ENCODE measurements at places on chromosomes 1 and 21.

GRCh38 chr1:208597571-208597970 lies 353.4 kb upstream of the PLXNA2 start:
- no peak for DNase-seq

GRCh38 chr1:94227624-94228023 lies 9.8 kb downstream of the ARHGAP29 start:
- DNase-seq: no peak

DNA sequence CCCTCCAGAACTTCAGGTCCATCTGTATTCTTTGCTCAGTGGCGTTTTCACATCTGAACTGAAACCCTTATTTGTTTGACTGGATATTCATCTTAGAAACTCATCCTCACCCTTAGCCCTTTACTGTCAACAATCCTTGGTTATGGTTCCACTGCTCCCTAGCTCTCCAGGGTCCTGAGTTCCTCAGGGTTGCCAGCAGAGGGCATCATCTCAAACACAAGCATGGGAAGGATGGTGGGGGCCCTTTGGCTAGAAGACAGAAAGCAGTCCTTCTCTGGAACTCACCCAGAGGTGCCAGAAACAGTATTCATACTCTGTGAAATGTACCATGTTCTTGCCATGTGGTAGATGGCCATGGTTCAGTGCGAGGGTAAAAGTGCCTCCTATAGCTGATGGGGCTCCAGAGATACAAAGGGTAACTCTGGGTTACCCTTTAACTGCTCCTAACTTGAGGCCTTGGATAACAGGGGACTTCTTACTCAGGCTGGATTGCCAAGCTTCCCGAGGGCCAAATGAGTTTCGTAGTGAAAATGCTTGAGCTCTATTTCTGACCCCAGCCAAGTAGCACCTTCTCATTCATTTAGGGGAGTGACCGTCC lies 11.3 kb downstream of the NCSTN start:
- no peak for DNase-seq

DNA sequence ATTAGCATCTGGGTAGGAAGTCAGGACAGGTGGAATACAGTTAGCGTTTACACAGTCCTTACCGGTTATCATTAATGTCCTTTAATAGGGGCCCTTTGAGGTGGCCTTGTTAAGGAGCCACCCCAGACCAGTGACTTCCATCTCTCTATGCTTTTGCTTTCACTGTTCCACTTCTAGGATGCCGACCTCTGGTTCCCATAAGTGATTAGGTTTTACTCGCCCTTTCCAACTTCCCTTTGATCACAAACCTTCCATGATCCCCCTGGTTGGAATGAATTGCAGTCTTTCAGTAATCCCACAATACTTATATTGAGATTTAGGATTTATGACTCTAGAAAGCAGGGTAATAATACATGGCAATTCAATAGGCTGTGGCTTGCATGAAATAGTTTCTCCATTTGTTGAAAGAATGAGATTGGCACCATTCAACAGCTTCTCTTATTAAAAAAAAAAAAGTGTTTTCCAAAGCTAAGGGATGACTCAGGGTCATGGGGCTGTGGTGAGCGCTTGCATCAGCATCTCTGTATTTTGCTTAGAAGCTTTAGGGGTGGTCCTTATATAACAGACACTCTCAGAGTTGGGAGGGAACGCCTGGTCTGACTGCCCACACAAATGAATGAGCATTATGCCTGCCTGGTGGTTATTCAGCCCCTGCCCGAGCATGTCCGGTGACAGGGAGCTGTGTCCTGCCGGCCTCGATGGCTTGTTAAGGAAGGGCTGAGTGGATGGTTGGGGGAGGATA lies 110.5 kb downstream of the CNIH3 start:
- DNase-seq: no peak

- no peak for DNase-seq
These were observed 82.0 kb upstream of the ESRRG start for GRCh38 chr1:216805233-216805632.

GRCh38 chr21:26588446-26588845 lies 15.4 kb upstream of the CYYR1 start:
- DNase-seq: no peak

GRCh38 chr1:17377325-17377953 lies 5.4 kb downstream of the PADI6 start:
- no peak for DNase-seq

- no peak for DNase-seq
These were observed 67.0 kb downstream of the CACHD1 start for GRCh38 chr1:64536836-64537490.

DNA sequence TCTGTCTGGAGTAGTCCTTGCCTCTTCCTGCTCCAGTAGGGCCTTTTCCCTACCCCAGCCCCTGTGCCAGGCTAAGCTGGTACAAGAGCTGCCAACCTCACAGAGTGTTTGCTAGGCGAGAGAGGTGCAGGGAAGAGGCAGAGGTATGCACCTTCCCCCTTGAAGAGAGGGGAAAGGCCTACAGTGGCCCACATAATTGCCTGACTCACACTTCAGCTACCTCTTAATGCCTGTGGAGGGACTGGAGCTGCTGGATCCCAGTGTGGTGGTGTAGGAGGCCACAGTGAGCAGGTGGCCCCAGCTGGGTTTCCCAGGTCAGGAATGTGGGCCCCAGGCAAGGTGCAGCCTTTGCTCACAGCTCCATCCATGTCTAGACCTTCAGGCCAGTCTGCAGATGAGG lies 3.3 kb upstream of the CCDC28B start:
- no peak for DNase-seq

DNA sequence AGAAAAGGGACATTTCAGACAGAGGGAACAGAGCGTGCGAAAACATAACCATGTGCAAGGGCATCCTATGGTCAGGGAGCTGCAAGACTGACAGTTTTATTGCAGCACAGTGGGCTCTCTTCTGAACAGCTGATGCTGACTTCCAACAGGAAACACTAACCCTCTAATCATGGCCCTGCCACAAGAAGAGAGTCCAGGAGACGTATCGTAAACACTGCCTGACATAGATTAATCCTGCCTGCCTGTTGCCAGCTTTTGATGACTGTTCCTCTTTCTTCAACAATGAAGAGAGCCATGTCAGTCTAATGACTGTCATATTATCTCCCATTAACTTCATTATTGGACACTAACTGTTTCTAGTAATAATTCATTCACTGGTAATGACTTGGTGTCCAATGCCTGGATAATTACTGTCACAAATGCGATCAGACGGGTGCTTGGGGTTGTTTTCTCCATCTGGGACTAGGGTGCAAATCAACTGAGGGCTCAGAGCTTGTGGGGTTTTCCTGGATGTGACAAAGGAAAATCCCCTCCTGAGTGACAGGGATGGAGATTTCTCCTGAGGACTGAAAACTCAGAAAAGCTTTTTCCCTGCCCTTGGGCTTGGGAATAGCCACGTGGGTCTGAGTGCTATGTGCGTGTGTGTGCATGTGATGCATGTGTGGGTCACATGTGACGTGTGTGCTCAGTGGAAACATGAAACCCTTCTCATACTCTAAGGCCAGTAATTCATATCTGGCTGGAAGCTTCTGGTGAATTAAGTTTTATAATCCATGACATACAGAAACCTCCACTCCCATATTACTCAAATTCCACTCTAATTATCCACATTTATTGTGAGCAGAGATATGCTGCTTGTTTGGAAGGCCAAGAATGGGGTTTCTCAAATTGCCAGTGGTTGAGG lies 144.0 kb upstream of the PLXNA2 start:
- no peak for DNase-seq

GRCh38 chr21:28309596-28309995 lies 683.1 kb downstream of the LTN1 start:
- DNase-seq: no peak

DNA sequence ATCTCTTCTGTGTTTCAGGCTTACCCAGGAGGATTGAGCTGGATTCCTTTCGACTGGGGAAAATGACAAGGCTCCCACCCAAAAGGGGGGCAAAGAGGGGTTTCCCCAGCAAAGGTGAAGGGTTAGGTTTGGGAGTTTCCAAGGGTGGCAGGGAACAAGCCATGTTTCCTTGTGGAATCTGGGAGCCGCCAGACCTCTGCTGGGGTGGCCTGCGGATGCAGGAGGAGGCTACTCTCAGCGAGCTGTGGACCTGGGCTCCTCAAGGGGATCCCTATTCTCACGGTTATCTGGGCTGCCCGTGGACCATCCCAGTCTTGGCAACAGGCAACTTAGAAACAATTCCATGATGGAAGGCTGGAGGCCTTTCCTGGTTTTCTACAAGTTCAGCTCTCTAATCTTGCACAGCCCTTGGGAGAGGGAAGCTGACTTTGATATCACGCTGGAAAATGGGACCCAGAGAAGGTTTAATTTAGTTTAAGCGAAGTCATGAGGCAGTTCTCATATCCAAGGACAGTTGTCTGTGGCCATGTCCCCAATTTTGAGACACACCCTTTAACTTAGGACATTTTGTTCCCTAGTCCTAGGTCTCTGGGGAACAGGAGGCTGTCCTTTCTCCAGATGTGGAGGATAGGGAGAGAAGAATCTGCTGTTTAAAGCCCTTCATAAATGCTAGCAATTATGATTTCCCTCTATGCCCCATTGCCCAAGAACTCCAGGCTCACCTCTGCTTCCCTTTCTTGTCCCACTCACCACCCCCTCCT lies 24.7 kb upstream of the STUM start:
- peak; percentile 34 for DNase-seq

DNA sequence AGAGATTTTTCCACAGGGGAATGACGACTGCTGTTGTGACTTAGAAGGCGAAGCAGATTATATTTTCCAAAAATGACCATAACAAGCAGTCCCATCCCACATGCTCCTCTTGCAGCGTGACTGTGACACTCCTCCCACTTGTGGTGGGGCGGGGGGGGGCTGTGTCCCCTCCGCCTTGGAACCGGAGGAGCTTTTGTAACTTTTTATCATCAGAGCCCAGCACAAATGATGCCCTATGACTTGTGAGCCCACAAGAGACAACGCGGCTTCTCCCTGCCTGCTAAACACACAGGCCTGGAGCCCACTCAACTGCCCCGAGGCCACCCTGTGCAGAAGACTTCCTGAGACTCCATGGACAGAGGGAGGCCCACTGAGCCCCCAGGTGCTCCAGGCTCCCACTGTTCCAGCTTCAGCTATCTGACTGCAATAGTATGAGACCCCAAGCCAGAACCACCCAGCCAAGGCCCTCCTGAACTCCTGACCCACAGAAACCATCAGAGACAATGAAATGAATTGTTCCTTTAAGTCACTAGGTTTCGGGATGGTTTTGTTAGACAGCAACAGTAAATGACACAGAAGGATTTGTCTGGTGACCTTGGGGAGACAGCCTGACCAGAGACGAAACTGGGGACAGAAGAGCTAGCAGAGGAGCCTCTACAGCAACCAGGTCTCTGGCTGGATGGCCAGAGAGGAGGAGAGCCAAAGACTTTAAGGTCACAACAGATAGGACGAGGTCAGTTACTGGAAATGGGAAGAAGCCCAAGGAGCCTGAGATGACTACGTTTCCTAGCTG lies 58.8 kb downstream of the CAPZB start:
- DNase-seq: no peak

DNA sequence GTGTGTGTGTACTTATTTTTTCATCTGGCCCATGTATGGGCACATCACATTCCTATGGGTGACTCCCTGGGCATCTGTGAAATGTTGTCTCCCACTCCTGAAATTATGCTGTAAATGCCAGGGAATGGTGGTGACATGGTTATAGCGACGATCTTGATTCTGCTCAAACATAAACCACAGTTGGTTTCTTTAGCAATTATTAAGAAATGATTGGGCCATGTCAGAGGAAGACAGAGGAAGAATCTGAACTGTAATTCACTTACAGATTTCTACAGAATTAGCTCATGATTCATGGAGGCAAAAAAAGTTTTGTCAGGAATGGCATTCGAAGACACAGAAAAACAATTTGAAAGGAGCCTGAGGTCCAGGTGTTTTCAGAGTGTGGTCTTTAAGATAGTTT lies 25.8 kb upstream of the KCNE1 start:
- DNase-seq: no peak

- DNase-seq: no peak
These were observed 153.4 kb upstream of the CAMK1G start for GRCh38 chr1:209430107-209430506.

DNA sequence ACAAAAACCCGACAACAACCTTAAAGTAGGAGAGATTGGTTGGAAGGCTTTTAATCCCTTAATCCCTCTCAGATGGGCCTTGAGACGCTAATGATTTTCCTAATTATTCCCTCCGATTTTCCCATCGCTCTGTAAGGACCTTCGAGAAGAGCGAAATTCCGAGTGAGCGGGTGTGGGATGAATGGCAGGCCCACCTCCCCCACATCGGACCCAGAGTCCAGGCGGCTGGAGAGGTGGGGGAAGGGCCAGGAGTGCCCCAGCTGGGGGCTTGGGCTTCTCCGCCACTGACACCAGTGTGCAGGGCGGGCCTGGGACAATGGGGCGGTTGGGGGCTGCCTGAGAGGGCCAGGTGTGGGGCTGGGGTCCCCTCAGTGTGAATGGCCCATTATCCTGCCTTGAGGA lies 23.4 kb downstream of the RHBG start:
- DNase-seq: no peak

- no peak for DNase-seq
These were observed 3.0 kb upstream of the MCL1 start for GRCh38 chr1:150582371-150582770.
